ENCODE measurements at places on chromosomes 3 and 15.

DNA sequence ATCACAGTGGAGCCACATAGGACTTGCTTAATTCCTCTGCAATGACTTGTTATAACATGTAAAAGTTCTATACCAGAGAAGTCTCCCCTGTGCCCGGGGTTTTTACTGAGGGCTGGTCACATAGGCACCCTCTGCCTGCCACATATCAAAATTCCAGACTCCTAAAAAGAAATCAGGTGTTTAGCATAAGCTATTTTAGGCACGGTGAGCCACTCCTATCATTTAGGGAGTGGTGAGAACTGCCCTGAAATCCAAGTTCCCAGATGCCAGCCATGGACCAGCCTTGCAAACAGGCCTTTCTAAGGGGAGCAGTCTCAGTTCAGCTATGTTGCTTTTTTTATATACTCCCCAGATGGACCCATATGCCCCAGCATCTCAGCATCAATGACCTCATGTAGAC lies 130.3 kb downstream of the THSD4 start:
- DNase-seq: no peak

GRCh38 chr3:157633241-157633640 lies 130.0 kb upstream of the VEPH1 start:
- no peak for DNase-seq

GRCh38 chr3:32865383-32865782 lies 47.6 kb downstream of the TRIM71 start:
- no peak for DNase-seq

DNA sequence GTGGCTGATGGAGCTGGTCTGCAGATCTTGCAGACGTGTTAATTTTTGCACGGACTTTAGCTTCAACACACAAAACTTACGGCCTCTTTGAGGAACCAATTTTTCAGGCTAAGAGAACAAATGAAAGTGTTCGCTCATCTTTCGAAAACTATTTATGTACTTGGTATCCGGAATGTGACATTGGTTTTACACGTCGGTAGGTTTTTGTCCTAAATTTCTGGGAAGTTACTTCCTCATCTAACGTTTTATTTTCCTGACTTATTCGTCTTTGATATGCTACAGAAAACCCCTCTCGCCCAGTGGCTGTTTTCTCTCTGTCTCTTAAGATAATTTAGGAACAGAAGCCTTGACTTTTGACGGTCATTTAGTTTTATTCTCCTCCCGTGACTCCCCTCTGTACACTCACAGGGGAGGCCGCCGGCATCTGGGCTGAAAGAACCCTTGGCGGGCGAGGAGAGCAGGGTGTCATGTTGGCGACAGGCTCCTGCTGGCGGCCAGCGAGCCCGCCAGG lies 834 bp upstream of the GREM1 start:
- DNase-seq: no peak

DNA sequence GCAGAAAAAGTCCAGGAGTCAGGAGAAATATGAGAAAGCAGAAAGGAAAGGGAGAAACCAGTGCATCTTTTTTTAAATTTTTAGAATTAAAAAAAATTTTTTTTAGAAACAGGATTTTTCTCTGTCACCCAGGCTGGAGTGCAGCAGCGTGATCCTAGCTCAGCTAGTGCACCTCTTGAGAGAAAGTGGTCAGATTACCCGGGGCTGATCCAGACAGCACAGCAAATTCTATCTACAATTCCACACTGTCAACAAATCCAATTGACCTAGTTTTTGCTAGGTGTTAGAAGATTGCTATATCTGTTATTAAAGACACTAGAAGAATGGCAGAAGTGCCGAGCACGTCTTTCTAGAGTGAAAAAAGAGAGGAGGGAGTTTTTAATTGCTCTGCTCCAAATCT lies 117.3 kb downstream of the RFTN1 start:
- no peak for DNase-seq

DNA sequence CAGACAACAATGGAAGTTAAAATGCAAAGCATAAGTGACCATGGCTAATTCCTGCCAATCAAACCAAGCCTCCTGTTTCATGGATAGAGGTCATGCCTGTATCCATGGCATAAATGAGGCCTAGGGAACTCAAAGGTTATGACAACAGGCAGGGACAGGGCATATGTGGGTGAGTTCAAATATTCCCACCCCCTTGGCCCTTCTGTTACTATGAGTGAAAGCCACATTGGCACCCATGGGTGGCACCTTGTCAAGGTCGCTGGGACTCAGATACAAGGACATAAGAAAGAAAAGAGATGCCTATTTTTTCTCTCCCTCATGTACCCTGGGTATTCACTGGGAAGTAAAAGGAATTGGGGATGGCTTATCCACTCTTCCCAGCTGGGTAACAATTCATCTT lies 25.3 kb upstream of the TMEM45A start:
- no peak for DNase-seq

DNA sequence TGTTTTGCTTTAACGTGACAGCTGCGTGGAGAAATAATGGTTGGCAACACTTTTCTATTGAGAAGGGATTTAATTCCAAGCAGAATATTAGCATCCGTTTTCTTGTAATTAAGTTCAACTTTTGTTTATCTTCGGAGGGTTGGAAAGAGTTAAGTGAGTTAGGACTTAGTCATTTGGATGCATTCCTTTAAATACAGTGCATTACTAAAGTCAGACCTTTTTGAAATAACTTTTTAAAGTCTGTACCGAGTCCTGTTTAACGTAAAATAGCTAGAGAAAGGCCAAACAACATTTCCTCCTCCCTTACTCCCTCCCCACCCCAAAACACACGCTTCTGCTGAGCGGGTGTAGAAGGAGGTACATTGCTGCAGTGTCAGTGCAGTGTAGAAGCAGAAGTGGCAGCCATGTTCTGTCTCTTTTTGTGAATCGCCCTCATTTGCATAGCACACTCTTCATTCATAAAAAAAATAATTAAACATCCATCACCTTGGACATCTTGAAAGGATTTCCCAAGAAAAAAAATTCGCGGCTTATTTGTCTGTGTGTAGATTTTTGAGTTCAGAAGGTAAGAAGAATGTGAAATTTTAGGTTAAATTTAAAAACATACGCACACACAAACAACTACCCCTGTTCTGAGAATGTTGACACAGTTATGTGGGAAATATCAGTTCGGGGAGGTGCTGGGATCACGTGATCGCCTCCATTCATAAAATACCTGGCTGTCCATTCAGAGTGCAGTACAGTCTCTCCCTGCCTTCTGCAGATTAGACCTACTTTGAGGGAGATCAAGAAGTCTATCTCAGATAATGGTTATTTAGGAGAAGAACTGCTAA lies 1.6 kb downstream of the SPRED1 start:
- DNase-seq: peak; percentile 38

DNA sequence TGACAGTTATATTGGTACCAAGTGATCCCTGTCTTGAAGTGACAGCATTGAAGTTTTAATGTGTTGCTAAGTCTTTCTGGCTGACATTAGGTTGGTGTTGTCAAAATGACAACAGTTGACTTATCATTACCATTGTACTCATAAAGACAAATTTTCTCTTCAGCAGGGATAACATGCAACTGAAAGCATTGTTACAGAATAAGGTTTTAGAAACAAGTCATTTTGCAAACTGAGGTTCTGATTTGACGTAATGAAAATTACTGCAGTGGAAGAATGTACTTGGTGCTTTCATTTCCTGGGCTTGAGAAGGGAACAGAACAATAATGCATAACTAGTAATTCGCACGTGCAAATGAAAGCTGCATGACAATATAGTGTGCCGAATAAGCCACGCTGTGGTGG lies 75.1 kb downstream of the MOBP start:
- no peak for DNase-seq

DNA sequence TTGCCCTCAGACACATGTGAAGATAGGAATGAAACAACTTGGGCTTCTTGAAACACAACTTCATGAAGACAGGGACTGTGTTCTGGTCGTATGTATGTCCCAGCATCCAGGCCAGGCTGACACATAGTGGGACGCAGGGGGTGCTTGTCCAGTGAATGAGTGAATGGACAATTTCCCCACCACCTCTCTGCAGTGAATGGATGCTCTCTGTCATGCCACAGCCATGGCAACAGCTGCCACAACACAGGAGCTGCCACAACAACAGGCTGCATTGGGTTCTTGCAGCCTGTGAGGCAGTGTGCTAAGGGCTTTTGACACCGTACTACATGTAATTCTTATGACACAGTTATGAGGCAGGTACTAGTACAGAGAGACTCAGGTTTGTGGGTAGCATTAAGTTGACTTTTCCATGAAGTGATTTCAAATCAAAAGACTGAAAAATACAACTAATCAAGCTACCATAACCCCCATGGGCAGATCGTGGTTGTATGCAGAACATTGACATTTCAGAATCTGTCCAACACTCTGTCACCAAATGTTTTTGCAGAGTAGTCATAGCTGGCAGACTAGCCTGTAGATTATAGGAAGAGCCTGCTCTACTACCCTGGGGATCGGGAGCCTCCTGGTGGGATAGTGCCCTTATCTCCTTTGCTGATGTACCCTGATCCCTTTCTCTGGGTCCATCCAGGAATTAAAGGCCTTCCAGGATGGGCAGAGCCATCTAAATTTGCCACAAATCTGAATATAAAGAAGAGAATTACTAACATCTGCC lies 40.8 kb downstream of the CLSTN2 start:
- no peak for DNase-seq

- DNase-seq: no peak
Measured at GRCh38 chr3:18422972-18423371, 2.2 kb downstream of the SATB1 start.

- DNase-seq: no peak
Measured at GRCh38 chr3:3559786-3560185, 239.4 kb upstream of the LRRN1 start.

- no peak for DNase-seq
Measured at GRCh38 chr3:190119461-190120268, 1.0 kb downstream of the P3H2 start.

GRCh38 chr3:88410259-88410658 lies 260.5 kb downstream of the C3orf38 start:
- no peak for DNase-seq

DNA sequence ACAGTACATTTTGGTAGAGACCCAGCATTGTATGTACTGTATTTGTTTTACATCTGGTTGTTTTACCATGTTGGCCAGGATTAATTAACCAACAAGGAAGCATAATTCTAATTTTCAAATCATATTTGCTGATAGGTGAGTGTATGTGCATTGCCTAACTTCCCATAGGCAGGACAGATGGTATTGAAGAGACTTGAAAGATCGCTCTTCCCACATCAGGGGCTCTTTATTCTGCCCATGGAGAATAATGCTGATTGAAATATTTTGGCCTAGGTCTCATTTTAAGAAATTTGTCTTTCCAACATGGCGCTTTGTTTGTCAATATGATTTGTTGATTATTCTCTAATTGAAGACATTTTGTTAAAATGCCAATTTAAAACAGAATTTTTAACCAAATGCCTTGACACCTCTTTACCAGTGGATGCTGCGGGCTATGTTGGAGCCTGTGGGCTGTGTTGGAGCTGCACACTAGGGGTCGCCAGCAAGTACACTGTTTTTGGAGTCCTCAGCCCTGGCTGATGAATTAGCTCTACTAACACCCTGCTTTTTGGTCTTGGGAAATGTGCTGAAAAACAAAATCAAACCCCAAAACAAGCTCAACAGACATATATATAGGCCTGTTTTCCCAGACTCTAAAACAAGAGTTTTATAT lies 5.3 kb downstream of the P2RY12 start:
- no peak for DNase-seq

DNA sequence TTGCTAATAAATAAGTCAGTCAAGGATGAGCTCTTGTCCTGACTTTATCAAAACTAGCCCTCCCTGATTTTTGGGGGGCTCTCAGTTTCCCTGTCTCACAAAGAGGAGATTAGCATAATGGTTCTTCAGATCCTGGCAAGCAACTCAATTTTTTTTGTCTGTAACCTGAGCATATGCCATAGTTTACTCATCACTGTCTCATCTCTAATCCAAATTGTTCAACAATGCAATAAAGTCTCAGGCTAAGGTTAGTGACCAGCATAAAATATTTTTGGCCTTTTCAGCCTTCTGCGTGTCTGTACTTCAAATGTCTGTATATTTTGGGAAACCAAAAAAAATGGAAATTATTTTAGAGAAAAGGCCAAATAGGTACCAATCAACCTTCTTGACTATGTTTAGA lies 465.6 kb upstream of the TPRG1 start:
- DNase-seq: no peak

DNA sequence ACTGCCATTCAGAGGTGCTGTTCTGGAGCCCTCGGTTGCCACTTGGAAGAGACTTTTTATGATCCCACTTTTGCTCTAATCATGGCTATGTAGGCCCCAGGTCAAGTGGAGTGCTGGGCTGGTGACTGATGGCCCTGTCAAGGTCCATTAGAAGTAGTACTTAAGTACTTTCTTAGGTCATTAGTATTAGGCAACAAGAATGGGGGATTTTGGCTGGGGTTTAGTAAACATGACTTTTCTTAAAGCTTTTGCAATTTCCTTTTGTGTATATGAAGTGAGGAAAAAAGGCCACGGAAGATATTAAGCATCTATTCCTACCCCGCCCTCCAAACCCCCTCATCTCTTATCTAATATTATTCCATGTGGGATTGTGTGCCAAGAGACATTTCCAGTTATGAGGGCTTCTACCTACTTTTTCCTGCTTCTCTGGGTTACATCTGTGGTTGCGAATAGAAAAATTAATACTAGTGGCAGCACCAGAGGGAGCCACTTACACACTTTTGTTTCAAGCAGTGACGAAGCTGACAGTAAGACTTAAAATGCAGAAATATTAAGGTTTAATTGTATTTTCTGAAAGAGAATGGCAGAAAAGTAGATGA lies 13.9 kb downstream of the NLGN1 start:
- DNase-seq: no peak

GRCh38 chr3:189394599-189395121 lies 222.9 kb downstream of the TPRG1 start:
- DNase-seq: no peak

- DNase-seq: no peak
Measured at GRCh38 chr3:176850498-176850897, 346.8 kb downstream of the TBL1XR1 start.

DNA sequence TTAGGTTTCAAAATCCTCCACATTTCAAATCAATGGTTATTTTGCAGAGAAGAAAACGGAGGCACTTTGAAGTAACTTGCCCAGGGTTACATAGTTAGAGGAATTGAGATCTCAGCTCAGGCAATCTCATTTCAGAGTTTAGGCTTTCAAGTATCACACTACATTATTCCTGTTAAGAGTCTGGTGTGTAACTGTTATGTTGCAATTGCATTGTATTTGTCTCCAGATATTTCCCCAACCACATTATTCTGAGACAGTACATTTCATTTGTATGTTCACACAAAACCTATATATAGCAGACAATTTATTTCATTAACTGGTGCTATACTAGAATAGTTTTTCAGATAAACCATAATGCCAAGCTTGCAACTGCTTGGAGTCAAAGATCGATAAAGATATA lies 154.2 kb upstream of the TSPAN3 start:
- no peak for DNase-seq

GRCh38 chr3:162367429-162368260 lies 871.0 kb downstream of the OTOL1 start:
- DNase-seq: no peak

GRCh38 chr3:116050311-116050915 lies 394.9 kb downstream of the LSAMP start:
- no peak for DNase-seq

DNA sequence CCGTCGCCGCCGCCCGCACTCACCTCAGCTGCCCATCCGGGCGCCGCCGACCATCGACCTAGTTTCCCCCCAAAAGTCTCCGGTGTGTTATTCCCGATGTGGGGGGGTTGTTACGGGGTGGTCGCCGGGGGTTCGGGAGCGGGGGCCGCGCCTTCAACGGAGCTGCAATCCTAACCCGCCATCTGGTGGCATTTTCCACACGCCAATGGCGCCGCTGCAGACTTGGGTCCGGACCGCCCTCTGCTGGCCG lies at the start of gene STAG1:
Gene STAG1, minus strand, starts transcription at position 207 of the 250 bp plus-strand sequence. CDS start 121,480 bp downstream, outside the sequence.
- no peak for DNase-seq

GRCh38 chr15:37995461-37996347 lies 61.3 kb downstream of the TMCO5A start:
- DNase-seq: peak; percentile 33
